Spinal cord (tissue), 10 donors: ENCODE measurements at places on chromosomes 5 and 9. TPM values are rescaled to one million over a fixed set of nuclear protein-coding genes. Genes with fewer than 3 reads are reported as not detected.

Gene INSL4
- polyA plus RNA-seq = not detected

Gene NDFIP1
- 279 TPM for polyA plus RNA-seq

Gene SV2C
- 41.0 TPM for polyA plus RNA-seq

Gene SLC6A19
- polyA plus RNA-seq = 0.39 TPM

Gene TLX3
- 12.0 TPM for polyA plus RNA-seq

Gene PRR7
- 28.3 TPM for polyA plus RNA-seq

Gene GADD45G
- 15.6 TPM for polyA plus RNA-seq

Gene MCIDAS
- polyA plus RNA-seq = not detected

Gene NRARP
- polyA plus RNA-seq = 14.0 TPM

Gene PCDHGA10
- 32.4 TPM for polyA plus RNA-seq

Gene SH3GL2
- polyA plus RNA-seq = 72.3 TPM

Gene MYMK
- not detected for polyA plus RNA-seq

Gene SPAAR
- 1.8 TPM for polyA plus RNA-seq

Gene SLC6A18
- polyA plus RNA-seq = not detected

Gene ALDH1A1
- 7.2 TPM for polyA plus RNA-seq
